Cardiac atrium fibroblast (primary cell): ENCODE measurements at places on chromosomes 6 and 20. TPM values are rescaled to one million over a fixed set of nuclear protein-coding genes. Genes with fewer than 3 reads are reported as not detected.

Gene SLC26A8
- total RNA-seq, result not detected in 2 replicates

Gene SENP6
- total RNA-seq, result 31.2 and 45.8 TPM in 2 replicates

Gene PACRG
- 0.16 and 2.0 TPM in 2 replicates for total RNA-seq

Gene ELOVL4
- total RNA-seq, result 4.5 and 6.5 TPM in 2 replicates

Gene ADISSP
- 29.4 and 33.7 TPM in 2 replicates for total RNA-seq

Gene RAET1E
- total RNA-seq, result 0.18 and 0.49 TPM in 2 replicates

Gene LTB
- total RNA-seq, result not detected in 2 replicates

Gene KHDRBS2
- total RNA-seq, result not detected in 2 replicates

Gene TLDC2
- total RNA-seq, result not detected in 2 replicates

Gene SAMD10
- 1.1 and 2.4 TPM in 2 replicates for total RNA-seq

Gene MUC21
- not detected in 2 replicates for total RNA-seq

Gene IL20RA
- total RNA-seq, result not detected in 2 replicates

Gene CST3
- total RNA-seq, result 815 and 985 TPM in 2 replicates

Gene RBPJL
- not detected in 2 replicates for total RNA-seq

Gene ECT2L
- under 0.01 TPM in 1 of 2 replicates, not detected in the other for total RNA-seq

Gene SERAC1
- 3.6 and 6.2 TPM in 2 replicates for total RNA-seq

Gene SLC2A10
- total RNA-seq, result 43.7 TPM in 2 replicates

Gene RFX6
- not detected in 2 replicates for total RNA-seq

Gene GPX5
- total RNA-seq, result not detected in 2 replicates

Gene PLEKHG1
- 0.90 and 6.5 TPM in 2 replicates for total RNA-seq

Gene CNKSR3
- 4.7 and 6.2 TPM in 2 replicates for total RNA-seq

Gene NKAIN4
- not detected in 2 replicates for total RNA-seq

Gene STMND1
- not detected in 2 replicates for total RNA-seq

Gene SOBP
- 2.3 and 5.2 TPM in 2 replicates for total RNA-seq

Gene RHAG
- total RNA-seq, result not detected in 2 replicates

Gene SFT2D1
- total RNA-seq, result 56.4 and 63.7 TPM in 2 replicates

Gene ENPP5
- total RNA-seq, result 0.36 and 0.49 TPM in 2 replicates

Gene MUCL3
- not detected in 2 replicates for total RNA-seq

Gene AFDN
- total RNA-seq, result 11.2 and 32.2 TPM in 2 replicates

Gene CALHM5
- 6.7 and 8.9 TPM in 2 replicates for total RNA-seq

Gene OPRL1
- total RNA-seq, result 0.65 TPM in 1 of 2 replicates, not detected in the other

Gene LINC00237
- total RNA-seq, result not detected in 2 replicates

Gene ACTL10
- 2.4 and 4.5 TPM in 2 replicates for total RNA-seq

Gene STXBP5
- total RNA-seq, result 47.8 and 59.0 TPM in 2 replicates

Gene HLA-DQA2
- not detected in 2 replicates for total RNA-seq

Gene MRAP2
- total RNA-seq, result 0.36 and 0.49 TPM in 2 replicates

Gene TNXB
- total RNA-seq, result 41.5 and 45.3 TPM in 2 replicates

Gene NKX2-4
- not detected in 2 replicates for total RNA-seq

Gene TMX4
- 22.9 and 24.0 TPM in 2 replicates for total RNA-seq

Gene CEBPB
- total RNA-seq, result 53.6 and 80.2 TPM in 2 replicates

Gene MAPK13
- total RNA-seq, result 2.8 and 3.8 TPM in 2 replicates

Gene MBOAT1
- 0.36 and 0.49 TPM in 2 replicates for total RNA-seq

Gene C6orf120
- 31.1 and 44.9 TPM in 2 replicates for total RNA-seq

Gene ROMO1
- total RNA-seq, result 584 and 690 TPM in 2 replicates

Gene PROKR2
- not detected in 2 replicates for total RNA-seq

Gene PPIL6
- total RNA-seq, result 0.36 and 3.1 TPM in 2 replicates

Gene FAM217A
- total RNA-seq, result not detected in 2 replicates

Gene RSPH9
- 0.97 and 1.1 TPM in 2 replicates for total RNA-seq

Gene FAM209B
- not detected in 2 replicates for total RNA-seq

Gene HNF4A
- not detected in 2 replicates for total RNA-seq

Gene TRIM10
- not detected in 2 replicates for total RNA-seq

Gene PRDM1
- under 0.01 and 1.6 TPM in 2 replicates for total RNA-seq

Gene AVP
- not detected in 2 replicates for total RNA-seq
